ENCODE measurements at places on chromosomes 11 and 22. TPM values are rescaled to one million over a fixed set of nuclear protein-coding genes. Genes with fewer than 3 reads are reported as not detected.

GRCh38 chr22:35782504-35782903 lies 64.8 kb downstream of the APOL5 start:
- no peak for DNase-seq
- H3K27ac ChIP-seq, result no peak overlapping the region
- no peaks in the 10 kb centered on the region for H3K27me3 ChIP-seq
- H3K4me3 ChIP-seq, result no peak overlapping the region
- peaks cover 10% of the 10 kb centered on the region for H3K36me3 ChIP-seq

GRCh38 chr11:35847473-35847872 lies 96.4 kb upstream of the LDLRAD3 start:
- DNase-seq, result no peak
- H3K4me3 ChIP-seq, result no peak overlapping the region
- no peaks in the 10 kb centered on the region for H3K27me3 ChIP-seq
- H3K27ac ChIP-seq, result no peak overlapping the region
- H3K4me1 ChIP-seq, result no peaks in the 10 kb centered on the region

DNA sequence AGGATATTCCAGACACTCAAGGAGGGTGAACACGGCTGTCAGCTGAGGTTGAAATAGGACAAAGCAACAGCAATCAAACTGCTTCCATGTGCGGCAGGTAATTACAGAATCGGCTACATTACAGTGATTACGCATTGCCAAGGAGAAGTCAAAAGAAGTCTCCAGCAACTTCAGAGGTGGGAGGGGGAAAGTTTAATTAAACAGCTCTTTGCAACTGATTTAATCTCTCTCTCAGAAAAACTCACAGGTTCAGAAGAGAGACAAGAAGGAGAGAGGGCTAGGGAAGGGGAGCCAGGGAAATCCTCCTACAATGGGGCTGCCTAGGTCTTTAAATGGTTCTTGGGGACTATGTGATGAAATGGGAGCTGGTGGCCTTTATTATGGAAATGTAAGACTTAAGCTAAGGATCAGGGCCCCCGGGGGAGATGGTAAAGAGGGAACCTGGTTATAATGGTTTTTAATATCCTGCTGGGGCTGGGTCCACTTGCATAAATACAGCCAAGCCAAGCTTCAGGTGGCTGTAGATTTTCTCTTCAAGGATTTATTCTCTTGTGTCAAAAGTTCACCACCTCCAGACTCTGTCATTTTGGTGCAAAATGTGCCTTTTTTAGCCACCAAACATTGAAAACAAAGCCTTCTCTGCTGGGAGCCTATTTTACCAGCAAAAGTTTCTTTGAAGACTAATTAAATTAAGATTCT lies 354.7 kb upstream of the NARS2 start:
- no peak overlapping the region for H3K27ac ChIP-seq
- H3K27me3 ChIP-seq, result no peaks in the 10 kb centered on the region
- H3K36me3 ChIP-seq, result no peaks in the 10 kb centered on the region
- peaks cover 34% of the 10 kb centered on the region for H3K4me1 ChIP-seq
- no peak overlapping the region for H3K4me3 ChIP-seq

- H3K4me3 ChIP-seq, result no peak overlapping the region
- H3K27ac ChIP-seq, result no peak overlapping the region
- DNase-seq, result peak; percentile 59
- H3K27me3 ChIP-seq, result no peaks in the 10 kb centered on the region
These were observed 60.5 kb upstream of the KCNQ1OT1 start for GRCh38 chr11:2760196-2760871.

GRCh38 chr22:41823797-41824196 lies 9.1 kb upstream of the SREBF2 start:
- H3K4me1 ChIP-seq, result no peaks in the 10 kb centered on the region
- no peak overlapping the region for H3K4me3 ChIP-seq
- no peaks in the 10 kb centered on the region for H3K27me3 ChIP-seq
- no peak overlapping the region for H3K27ac ChIP-seq

- no peak overlapping the region for H3K27ac ChIP-seq
- no peak for DNase-seq
- H3K4me1 ChIP-seq, result no peaks in the 10 kb centered on the region
- H3K27me3 ChIP-seq, result no peaks in the 10 kb centered on the region
These were observed 106.8 kb upstream of the ALX4 start for GRCh38 chr11:44416776-44417175.

DNA sequence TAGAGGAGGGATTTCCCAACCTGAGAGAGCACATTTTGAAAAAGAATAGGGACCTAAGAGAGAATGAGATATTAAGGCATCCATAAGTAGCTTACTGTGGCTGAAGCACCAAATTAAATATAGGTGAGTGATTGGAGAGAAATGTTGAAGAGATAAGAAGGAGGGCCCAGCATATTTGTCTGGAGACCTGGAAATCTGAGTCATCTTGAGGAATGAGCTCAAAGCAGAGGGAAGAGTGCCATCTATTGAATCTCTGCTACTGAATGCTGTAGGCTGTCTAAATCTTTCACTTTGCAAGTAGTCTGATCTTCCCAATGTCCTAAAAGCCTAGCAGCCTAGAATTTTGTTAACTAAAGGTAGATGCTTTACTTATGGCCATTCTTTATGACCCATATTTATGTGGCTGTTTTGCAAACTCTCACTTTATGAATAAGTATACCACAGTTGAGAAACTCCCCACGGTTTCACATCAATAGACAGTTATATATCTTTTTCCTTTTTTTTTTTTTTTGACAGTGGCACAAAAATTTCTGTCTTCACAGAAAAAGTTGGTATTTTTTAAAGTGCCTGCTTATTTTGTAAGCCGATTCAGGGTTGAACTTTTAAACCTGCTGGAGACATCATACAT lies 2093.5 kb downstream of the LRRC4C start:
- no peak for DNase-seq
- H3K4me3 ChIP-seq, result no peak overlapping the region
- H3K4me1 ChIP-seq, result no peaks in the 10 kb centered on the region
- no peaks in the 10 kb centered on the region for H3K36me3 ChIP-seq
- H3K27me3 ChIP-seq, result no peaks in the 10 kb centered on the region

DNA sequence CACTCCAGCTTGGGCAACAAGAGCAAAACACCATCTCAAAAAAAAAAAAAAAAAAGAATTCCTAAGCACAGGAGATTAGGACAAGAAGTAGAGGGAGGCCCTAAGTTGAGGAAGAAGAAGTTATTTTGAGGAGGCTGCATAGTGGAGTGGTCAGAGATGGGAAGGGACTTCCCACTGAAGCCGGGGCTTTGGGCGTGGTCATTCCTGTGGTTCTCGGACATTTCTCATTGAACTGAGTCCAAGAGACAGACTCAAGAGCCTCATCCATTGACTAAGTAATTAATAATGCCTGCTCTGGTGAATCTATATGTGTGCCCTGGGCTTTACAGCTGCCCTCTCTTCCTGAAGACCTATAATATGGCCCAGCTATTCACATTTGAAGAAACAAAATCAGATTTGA lies 53.2 kb upstream of the FTH1 start:
- no peaks in the 10 kb centered on the region for H3K36me3 ChIP-seq
- H3K27ac ChIP-seq, result no peak overlapping the region
- no peaks in the 10 kb centered on the region for H3K27me3 ChIP-seq
- DNase-seq, result peak; percentile 46
- no peak overlapping the region for H3K4me3 ChIP-seq

GRCh38 chr11:26470992-26471391 lies 101.1 kb downstream of the MUC15 start:
- no peaks in the 10 kb centered on the region for H3K27me3 ChIP-seq
- H3K4me1 ChIP-seq, result no peaks in the 10 kb centered on the region
- no peak overlapping the region for H3K27ac ChIP-seq
- no peak overlapping the region for H3K4me3 ChIP-seq

DNA sequence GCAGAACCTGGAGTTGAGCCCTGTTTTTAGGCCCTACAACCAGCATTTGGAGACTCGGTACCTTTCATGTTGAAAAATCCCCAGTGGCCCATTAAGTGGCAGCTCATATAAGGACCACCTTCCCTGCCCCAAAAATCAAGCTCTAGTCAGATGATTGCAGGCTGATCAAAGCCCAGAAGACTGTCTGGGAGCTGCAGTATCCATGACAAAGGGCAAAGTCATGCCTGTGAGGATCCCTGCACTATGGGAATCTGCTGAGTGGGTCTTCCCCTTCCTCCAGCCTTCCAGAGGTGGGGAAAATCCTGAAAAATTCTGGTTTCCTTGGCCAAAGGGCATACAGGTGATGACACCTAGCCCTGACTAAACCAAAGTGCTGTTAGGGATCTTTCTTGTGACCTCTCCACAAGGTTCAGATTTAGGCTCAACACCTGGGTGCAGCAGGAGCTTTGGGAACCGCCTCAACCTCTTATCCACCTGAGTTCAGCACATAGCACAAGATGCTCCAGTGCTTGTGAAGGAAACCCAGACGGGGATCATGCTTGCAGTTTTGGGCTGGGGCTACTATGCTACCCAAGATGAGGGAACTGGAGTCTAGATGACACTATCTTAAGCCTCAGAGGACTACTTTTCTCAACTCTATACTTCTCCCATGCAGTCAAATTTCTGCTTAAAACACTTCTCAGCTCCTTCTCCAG lies 1.2 kb upstream of the TRIM3 start:
- peaks cover 42% of the 10 kb centered on the region for H3K4me1 ChIP-seq
- no peak for DNase-seq
- H3K36me3 ChIP-seq, result peaks cover 11% of the 10 kb centered on the region
- no peak overlapping the region for H3K4me3 ChIP-seq
- peak overlapping the region; percentile 96 for H3K27ac ChIP-seq

Gene TBX10
- not detected for total RNA-seq

DNA sequence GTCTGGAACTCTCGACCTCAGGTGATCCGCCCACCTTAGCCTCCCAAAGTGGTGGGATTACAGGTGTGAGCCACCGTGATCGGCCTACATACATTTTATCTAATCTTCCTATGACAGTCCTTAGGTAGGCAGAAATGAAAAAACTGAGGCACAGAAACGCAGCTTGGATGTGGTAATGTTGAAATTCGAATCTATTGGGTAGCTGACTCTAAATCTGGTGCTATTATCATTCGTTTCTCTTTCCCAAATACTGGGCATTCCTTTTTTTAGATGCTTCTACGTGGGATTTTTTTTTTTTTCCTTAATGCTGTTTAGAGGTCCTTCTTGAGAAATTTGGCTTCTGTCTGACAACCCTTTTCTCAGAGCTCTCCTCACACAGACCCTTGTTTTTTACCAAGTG lies 41.5 kb downstream of the FCHSD2 start:
- H3K4me1 ChIP-seq, result peaks cover 11% of the 10 kb centered on the region
- DNase-seq, result no peak
- no peak overlapping the region for H3K27ac ChIP-seq

Gene GGTLC2
- not detected for total RNA-seq

- peaks cover 11% of the 10 kb centered on the region for H3K27me3 ChIP-seq
- peaks cover 34% of the 10 kb centered on the region for H3K4me1 ChIP-seq
- H3K4me3 ChIP-seq, result peak overlapping the region; percentile 55
- no peak for DNase-seq
These were observed 1.5 kb downstream of the ADAMTS8 start for GRCh38 chr11:130426837-130427341.

GRCh38 chr11:2269601-2270321 lies 627 bp downstream of the ASCL2 start:
- H3K27me3 ChIP-seq, result peaks cover 36% of the 10 kb centered on the region
- H3K36me3 ChIP-seq, result no peaks in the 10 kb centered on the region
- DNase-seq, result no peak
- peak overlapping the region; percentile 16 for H3K4me3 ChIP-seq
- peaks cover 32% of the 10 kb centered on the region for H3K4me1 ChIP-seq

Gene IGSF9B
- total RNA-seq, result 20.9 TPM

DNA sequence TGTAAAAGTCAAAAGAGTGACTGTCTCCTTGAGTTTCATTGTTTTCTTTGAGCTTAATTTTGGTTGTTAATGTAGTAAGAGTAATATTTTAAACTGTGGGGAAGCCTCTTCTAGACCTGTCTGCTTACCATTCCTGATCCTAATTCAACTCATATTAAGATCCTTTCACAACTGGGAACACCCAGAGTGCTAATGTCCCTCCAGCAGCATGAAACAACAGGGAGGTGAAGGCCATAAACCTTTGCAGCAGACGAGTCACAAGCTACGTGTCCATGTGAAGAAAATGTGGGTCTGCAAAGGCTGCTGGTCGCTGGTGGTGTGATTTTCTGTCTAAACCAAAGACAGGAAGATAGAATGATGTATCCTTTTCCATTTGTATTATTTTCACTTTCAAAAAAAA lies 152.5 kb downstream of the ETS1 start:
- H3K27ac ChIP-seq, result no peak overlapping the region
- H3K4me1 ChIP-seq, result no peaks in the 10 kb centered on the region
- no peaks in the 10 kb centered on the region for H3K27me3 ChIP-seq
- DNase-seq, result no peak
- no peak overlapping the region for H3K4me3 ChIP-seq

- H3K4me1 ChIP-seq, result no peaks in the 10 kb centered on the region
- no peaks in the 10 kb centered on the region for H3K27me3 ChIP-seq
- H3K36me3 ChIP-seq, result no peaks in the 10 kb centered on the region
- no peak overlapping the region for H3K27ac ChIP-seq
- no peak for DNase-seq
These were observed 134.1 kb downstream of the SLC17A6 start for GRCh38 chr11:22472306-22472705.

Gene CD3D
- total RNA-seq, result 1.7 TPM

DNA sequence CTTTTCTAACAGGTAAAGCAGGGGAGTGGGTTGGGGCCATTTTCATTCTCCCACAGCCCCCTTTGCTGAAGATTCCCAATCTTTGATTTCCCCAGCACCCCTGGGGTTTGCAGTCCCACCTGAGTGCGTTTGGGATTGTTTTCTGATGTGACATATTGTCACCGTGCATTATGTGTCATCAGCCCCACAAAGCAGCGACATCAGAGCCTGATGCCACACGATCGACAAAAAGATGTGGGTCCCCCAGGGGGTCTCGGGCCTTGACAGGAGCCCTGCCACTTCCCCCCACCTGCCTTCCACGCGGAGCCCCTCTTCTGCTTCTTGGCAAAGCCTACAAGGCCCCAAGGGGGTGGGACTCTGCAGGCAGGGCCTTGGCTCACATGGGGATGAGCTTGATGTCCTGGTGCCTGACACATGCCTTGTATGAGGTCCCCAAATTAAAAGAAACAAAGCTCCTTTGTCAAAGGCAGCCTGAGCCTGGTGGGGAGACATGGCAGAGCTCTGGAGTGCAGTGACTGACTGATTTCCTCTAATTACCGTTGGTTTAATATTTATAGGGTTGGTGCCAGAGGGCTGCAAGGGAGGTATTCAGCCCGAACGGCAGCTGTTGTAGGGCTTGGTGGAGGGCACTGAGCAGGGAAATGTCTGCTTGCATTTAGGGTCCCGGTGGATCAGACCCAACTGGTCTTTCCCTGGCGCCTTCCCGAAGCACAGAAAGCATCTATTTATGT lies 149.2 kb downstream of the MIAT start:
- H3K27me3 ChIP-seq, result no peaks in the 10 kb centered on the region
- H3K4me1 ChIP-seq, result no peaks in the 10 kb centered on the region
- DNase-seq, result no peak
- no peak overlapping the region for H3K4me3 ChIP-seq
- H3K36me3 ChIP-seq, result no peaks in the 10 kb centered on the region

Gene BTBD18
- total RNA-seq, result not detected

GRCh38 chr11:100434821-100435641 lies 252.1 kb upstream of the ARHGAP42 start:
- H3K4me1 ChIP-seq, result no peaks in the 10 kb centered on the region
- DNase-seq, result no peak
- H3K4me3 ChIP-seq, result no peak overlapping the region
- no peaks in the 10 kb centered on the region for H3K27me3 ChIP-seq
- no peaks in the 10 kb centered on the region for H3K36me3 ChIP-seq

Gene CNIH2
- total RNA-seq, result 1.7 TPM

Gene PRRG4
- 1.6 TPM for total RNA-seq
